ENCODE measurements at places on chromosomes 4 and X. TPM values are rescaled to one million over a fixed set of nuclear protein-coding genes. Genes with fewer than 3 reads are reported as not detected.

SMIM10L2A gene
- 10.4 TPM for polyA plus RNA-seq

ANXA10 gene
- polyA plus RNA-seq = 0.10 TPM

PNMA3 gene
- polyA plus RNA-seq = 33.8 TPM

GATA1 gene
- polyA plus RNA-seq = 0.48 TPM

HHIP gene
- 3.0 TPM for polyA plus RNA-seq

CLIC2 gene
- 3.3 TPM for polyA plus RNA-seq

OR13H1 gene
- not detected for polyA plus RNA-seq

ZFP92 gene
- polyA plus RNA-seq = 0.80 TPM

SLC35A2 gene
- 27.2 TPM for polyA plus RNA-seq

ATP10D gene
- polyA plus RNA-seq = 53.3 TPM

CXCL9 gene
- polyA plus RNA-seq = 0.12 TPM

MAGEA1 gene
- polyA plus RNA-seq = not detected

SRPK3 gene
- polyA plus RNA-seq = 0.73 TPM

IL13RA2 gene
- 1.6 TPM for polyA plus RNA-seq
